ENCODE measurements at places on chromosomes 2 and 18.

DNA sequence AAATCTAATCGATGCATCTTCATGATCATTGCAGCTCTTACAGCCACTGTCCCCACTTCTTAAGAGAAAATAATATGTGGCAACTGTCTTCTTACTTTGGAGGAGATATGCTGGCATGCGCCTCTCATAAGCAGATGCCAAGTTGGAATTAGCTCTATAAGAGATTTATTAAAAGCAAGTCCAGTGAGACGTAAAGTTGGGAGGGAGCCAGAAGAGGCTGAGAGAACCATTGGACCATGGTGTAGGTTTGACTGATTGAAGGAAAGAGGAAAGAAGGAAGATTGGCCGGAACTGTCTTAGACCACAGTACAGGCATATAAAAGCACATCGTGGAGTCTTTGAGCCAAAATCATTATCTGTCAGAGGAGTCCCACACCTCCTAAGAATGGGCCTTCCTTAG is 265.7 kb upstream of the ZC3H15 start:
- no peak for DNase-seq

GRCh38 chr2:175823707-175824073 is 178.4 kb downstream of the LNPK start:
- DNase-seq, result no peak

DNA sequence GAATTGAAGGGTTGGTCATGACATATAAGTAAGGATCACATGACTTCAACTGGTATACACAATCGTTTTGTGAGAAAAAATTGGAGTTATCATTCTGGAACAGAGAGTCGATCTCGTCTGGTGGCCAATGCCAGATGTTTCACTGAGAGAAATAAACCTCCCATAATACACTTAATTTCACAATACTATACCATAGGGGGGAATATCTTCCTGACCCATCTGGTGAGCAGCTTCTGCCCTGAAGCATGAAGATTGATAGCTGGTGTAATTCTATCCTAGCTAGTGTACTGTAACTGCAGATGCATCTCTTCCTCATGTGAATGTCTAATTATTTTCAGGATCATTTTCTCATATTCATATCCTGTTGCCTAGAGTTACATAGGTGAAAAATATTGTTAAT is 15.7 kb upstream of the CDH7 start:
- peak; percentile 94 for DNase-seq

DNA sequence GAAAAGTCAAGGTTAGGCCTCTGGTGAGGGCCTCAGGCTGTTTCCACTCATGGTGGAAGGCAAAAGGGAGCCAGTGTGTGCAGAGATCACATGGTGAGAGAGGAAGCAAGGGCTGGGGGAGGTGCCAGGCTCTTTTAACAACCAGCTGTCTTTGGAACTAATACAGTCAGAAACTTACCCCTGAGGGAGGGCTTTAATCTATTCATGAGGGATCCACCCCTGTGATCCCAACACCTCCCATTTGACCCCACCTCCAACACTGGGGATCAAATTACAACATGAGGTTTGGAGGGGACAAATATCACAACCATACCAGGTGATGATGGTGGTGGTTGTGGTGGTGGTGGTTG is 10.9 kb downstream of the POLI start:
- DNase-seq, result peak; percentile 24

GRCh38 chr2:168948621-168949212 is 47.6 kb downstream of the G6PC2 start:
- DNase-seq, result no peak

DNA sequence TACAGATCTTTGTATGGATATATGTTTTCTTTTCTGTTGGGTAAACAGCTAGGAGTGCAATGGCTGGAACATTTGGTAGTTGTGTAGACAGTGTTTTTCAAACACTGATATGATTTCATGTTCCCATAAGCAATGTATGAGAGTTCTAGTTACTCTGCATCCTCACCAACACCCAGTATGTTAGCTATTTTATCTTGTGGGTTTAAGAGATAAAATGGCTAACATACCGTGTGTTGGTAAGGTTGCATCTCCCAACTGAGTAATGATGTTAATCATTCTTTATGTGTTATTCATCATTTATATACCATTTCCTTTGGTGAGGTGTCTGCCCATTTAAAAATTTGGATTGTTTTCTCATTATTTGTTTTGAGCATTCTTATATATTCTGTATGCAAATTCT is 65.7 kb downstream of the LYPD6B start:
- no peak for DNase-seq

DNA sequence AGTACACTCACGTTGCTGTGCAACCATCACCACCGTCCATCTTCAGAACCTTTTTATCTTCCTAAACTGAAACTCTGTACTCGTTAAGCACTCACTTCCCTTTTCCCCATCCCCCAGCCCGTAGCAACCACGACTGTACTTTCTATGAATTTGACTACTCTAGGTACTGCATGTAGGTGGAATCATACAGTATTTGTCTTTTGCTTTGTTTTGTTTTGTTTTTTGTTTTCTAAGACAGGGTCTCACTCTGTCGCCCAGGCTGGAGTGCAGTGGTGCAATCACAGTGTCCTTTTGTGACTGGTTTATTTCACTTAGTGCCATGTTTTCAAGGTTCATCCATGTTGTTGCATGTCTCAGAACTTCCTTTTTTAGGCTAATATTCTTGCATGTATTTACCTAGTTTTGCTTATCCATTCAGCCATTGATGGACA is 7.0 kb upstream of the TYMS start:
- no peak for DNase-seq

- no peak for DNase-seq
These were observed 13.4 kb downstream of the SPTBN1 start for GRCh38 chr2:54469484-54470053.

DNA sequence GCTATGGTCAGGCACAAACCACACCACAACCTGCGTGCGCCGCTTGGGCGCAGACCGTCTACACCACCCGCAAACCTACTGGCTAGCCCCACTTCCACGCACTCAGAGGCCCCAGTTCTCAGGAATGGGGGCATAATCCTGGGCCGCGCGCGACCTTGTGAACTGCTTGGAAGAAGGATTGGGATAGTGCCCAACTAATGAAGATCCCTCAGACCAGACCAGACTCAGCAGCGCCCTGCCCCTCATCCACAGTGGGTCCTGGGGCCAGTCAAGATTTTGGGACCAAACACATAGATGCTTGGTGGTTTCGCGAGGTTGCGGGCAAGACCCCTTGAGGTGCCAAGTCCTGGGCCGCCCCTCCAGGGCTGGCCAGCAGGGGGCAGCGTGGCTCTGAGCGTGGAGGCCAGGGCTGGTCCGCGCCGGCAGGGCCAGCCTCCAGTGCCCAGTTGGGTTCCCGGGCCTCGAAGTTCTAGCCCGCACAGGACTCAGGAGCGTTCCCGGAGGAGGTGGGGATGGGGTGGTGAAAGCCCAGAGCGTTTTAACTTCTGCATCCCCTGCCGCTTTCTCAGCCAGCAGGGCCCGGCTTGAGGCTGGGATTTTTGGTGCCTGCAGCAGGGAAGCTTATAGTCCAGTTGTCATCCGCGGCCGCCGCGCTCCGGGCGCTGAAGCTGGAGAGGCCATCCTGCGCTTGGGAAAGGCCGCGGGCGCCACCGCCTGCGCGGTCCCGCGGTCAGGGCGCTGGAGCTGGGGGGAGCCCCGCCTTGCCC is 8.3 kb downstream of the OSR1 start:
- DNase-seq, result no peak

- DNase-seq, result no peak
These were observed 1165.6 kb upstream of the ZEB2 start for GRCh38 chr2:145685383-145686050.

DNA sequence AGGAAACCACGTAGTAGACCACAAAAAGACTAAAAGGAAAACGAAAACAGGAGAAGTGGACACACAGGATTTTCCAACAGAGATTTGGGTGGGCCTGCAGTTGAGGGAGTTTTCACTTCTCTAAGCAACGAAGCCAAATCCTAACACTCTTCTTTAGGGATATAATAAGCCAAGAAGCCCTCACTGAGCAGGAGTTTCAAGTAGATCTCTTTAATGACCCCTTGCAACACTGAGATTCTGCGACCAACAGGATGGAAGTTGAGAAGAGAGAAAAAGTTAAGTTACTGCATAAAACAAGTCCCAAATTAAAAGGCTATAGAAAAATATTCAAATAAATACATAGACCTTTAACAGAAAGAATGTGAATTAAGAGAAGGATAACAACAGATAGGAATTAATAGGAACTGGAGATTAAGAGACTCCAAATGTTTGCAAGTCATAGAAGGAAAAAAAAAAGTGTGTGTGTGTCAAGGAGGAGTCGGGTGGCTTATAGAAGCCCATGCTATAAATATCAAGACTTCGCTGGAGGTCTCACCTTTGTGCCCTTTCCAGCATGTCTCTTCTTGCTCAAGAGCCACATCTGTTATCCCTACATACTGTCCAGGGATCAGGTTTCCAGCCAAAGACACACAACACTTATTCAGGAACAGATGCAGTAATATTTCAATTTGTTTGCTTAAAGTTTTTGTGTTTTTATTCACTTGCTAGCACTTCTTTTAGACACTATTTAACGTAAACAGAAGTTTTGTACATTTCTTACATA is 69.4 kb upstream of the ARHGAP28 start:
- peak; percentile 75 for DNase-seq

GRCh38 chr2:152175368-152176112 is at the start of gene STAM2:
Gene STAM2 (minus strand): TSS chr2:152175763. CDS start chr2:152175642, 121 bp downstream.
- peak; percentile 80 for DNase-seq

DNA sequence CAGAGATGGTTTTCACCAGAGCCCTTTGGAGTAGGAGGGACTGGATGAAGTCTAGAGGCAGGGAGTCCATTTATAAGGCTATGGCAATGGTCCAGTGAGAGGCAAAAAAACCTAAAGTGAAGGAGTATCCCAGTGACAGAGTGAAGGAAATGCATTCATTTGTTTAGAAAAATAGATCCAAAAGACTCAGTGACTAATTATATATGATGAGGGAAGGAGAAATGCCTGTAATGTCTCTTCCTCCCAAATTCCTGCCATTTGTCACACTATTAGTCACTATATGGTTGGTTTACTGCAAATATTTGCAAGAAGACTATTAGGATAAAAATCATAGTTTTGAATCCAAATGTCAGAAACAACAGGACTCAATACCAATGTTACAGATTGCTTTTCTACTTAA is 104.2 kb downstream of the ZNF521 start:
- DNase-seq, result no peak

- no peak for DNase-seq
These were observed 117.5 kb downstream of the RTP5 start for GRCh38 chr2:241986836-241987641.

DNA sequence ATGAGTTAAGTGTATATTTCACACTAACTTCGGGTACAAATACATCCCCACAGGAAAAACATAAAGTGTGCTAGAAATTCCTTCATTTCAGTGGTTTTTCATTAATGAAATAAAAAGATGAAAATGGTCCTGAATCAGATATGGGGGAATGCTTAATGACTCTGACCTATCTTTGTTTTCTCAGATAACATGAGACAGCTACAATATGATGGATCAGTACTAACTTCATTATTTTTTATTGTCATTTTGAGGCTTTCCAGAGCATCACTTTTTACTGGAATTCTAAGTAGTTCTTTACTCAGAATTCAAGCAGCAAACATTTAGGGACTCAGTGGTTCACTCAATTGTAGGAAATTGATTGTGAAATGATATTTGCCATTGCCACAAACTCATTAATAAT is 2.8 kb downstream of the SYT4 start:
- DNase-seq, result no peak

DNA sequence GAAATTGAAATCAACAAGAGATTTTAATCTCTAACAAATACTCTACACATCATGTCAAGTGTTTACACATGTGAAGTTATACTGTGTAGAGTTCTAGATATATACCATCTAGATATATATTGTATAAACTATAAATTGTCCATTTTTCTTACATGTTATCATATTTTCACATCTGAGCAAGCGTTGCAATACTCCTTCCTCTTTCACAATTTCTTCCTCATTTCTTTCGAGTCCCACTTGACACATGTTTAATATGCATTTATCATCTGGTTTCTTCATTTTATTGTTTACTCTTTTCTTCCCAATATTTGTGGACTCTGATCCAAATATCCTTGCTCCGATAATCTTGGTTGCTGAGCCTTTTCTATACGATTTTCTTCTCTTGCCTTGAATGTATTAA is 50.2 kb downstream of the UNC80 start:
- DNase-seq, result no peak

DNA sequence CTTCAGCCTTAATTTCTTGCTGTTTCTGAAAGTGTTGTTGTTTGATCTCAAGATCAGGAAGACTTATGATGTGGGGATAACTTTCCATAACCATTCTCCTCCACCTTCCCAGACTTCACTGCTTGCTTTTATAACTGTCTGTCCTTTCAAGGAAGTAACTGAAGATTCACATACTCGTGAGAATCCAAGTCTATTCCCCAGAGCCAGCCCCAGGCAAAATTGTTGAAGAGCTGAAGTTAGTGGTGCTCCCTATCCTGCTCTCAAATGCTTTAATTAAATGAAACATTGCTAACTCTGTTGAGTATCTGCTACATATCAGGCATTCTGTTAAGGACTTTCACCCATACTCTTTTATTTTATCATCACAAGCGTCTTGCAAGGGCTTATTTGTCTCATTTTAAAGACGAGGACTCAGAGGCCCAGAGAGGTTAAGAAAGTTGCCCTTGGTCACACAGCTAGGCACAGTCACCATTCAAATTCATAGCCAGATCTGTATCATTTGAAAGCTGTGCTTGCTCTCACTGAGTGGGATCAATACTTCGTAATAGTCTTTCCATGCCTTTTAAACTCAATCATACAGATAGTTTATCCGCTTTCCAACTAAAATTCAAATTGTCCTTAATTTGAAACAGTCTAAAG is 189.8 kb upstream of the TCF4 start:
- DNase-seq, result no peak

- no peak for DNase-seq
These were observed 406.5 kb upstream of the UBE2E3 start for GRCh38 chr2:180573951-180574350.

- peak; percentile 46 for DNase-seq
These were observed 131.0 kb downstream of the ZAP70 start for GRCh38 chr2:97844311-97844859.

GRCh38 chr2:69720404-69720803 is 21.5 kb upstream of the ANXA4 start:
- no peak for DNase-seq

DNA sequence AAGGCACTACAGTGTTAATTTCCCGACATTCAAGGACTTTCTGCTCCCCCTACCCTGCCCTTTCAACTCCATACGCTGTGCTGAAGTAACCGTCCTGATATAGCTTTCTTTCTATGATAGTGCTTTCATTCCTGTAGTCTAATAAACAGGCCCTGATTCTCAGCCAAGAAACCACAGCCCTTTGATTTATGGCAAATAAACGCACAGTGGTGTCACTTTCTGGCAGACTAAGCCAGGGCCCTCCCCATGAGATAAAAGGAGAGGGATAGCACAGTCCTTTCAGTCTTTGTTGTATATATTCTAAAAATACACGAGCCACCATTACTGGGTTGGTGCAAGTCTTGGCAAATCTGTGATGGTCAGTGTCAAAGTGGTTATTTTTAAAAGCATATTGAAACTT is 291.2 kb downstream of the ALPK2 start:
- no peak for DNase-seq

GRCh38 chr2:215535741-215536140 is 99.9 kb upstream of the FN1 start:
- DNase-seq, result no peak

- DNase-seq, result no peak
These were observed 151.5 kb downstream of the ERBB4 start for GRCh38 chr2:212387146-212387545.
